ENCODE measurements at places on chromosomes 1 and 21.

GRCh38 chr1:50704126-50704525, 255.9 kb downstream of the FAF1 start:
- DNase-seq: peak; percentile 52

- DNase-seq: no peak
Observed at GRCh38 chr1:199182186-199182843, 543.5 kb downstream of the PTPRC start.

DNA sequence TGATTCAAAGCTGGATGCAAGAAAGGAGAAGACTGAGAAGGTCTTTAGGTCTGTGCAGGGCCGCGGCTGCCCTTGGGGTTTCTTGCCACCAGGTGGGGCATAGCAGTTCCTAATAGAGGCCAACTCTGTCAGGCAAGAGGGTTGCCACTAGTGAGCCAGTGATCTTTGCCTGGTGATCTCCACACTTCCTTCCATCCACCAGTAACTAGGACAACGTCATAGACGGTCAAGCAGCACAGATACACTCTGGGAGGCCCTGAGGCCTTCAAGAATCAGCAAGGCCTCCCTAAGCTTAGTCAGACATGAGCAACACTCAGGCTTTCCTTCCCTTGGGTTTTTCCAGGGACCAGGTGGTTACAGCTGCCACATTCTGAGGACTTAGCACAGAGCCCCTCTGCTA, 32.9 kb upstream of the ATP2B4 start:
- no peak for DNase-seq

- peak; percentile 90 for DNase-seq
Observed at GRCh38 chr1:8423692-8424538, 106.0 kb downstream of the SLC45A1 start.

- DNase-seq: no peak
Observed at GRCh38 chr1:150552911-150553289, 3.7 kb downstream of the ADAMTSL4 start.

All from neural progenitor cell (in vitro differentiated cells).